ENCODE measurements at places on chromosomes 6 and 20.

- DNase-seq: peak; percentile 79
Observed at GRCh38 chr6:118776607-118777549, 117.1 kb upstream of the ASF1A start.

GRCh38 chr6:14642842-14643241, 525.3 kb downstream of the CD83 start:
- no peak for DNase-seq

- peak; percentile 29 for DNase-seq
Observed at GRCh38 chr20:37417617-37418467, 71.9 kb downstream of the SRC start.

GRCh38 chr6:92623431-92623830, 795.9 kb downstream of the EPHA7 start:
- no peak for DNase-seq

- DNase-seq: peak; percentile 95
Observed at GRCh38 chr6:140857739-140858380, 1274.9 kb upstream of the GJE1 start.

GRCh38 chr6:154689493-154690255, 43.5 kb upstream of the SCAF8 start:
- DNase-seq: no peak

GRCh38 chr6:96110878-96111277, 95.1 kb downstream of the FUT9 start:
- DNase-seq: no peak

- DNase-seq: peak; percentile 69
Observed at GRCh38 chr20:36929290-36929689, 22.2 kb downstream of the SAMHD1 start.

- DNase-seq: no peak
Observed at GRCh38 chr6:70668499-70668812, 773 bp downstream of the SMAP1 start.

DNA sequence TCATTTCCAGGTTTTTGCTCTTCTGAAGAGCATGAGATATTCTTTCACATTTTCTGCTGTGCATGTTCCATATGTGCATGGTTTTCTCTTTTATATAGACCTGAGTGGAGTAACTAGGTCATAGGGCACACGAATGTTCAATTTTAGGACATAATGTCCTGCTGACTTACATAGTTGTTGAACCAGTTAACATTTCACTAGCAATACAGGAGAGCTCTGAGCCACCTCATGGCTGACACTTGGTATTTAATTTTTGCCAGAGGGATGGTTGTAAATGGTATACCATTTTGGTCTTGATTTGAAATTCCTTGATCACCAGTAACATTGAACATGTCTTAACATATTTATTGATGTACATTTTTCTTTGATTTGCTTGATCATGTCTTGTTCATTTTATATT, 38.3 kb downstream of the IGF2R start:
- no peak for DNase-seq

DNA sequence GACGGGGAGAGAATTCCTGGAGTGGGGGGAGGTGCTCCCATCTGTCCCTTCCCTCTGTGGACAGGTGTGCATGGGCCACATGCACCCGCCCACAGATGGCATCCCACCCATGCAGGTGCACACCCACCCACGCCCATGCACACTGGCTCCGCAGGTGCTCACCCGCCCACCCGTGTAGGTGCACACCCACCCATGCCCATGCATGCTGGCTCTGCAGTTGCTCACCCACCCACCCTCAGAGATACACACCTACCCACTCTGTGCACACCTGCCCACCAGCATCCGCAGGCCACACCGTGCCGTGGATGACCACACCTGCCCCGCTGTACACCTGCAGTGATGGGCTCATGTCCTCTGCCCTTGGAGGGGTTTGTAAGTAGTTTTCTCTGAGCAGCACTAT, 132.0 kb downstream of the PHACTR3 start:
- no peak for DNase-seq

DNA sequence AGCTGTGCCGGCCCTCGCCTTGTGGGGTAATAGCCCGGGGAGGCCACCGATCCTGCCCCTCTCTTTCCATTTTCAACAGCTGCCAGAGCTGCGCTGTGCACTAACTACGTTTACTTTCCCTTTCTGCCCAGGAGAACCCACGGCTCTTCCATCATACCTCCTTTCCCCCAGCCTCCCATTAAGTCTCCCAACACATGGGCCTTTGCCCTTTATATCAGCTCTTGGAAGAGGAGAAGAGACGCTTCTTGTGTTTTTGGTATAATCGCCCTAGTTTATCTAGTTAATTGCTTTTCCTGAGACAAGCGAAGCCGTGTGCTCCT, 637 bp downstream of the UBR2 start:
- no peak for DNase-seq

DNA sequence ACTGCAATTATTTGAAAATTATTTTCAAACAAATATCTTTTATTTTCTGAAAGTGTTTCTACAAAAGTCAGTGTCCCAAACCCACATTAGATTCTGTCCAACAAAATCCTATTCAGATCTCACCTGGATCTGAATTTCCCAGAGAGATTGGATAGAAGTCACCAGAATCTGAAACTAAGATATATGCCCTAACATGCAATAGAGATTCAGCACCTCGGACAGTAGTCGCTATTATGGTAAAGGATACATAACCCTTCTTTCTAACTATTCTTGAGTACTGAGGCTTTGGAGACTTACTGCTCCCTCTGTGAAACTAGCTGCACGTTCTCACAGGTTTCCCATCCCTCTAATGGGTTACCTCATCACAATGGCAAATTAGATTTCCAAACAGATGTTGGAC, 151.4 kb downstream of the ID4 start:
- DNase-seq: peak; percentile 9

- peak; percentile 30 for DNase-seq
Observed at GRCh38 chr6:99282479-99283062, 66.9 kb downstream of the FAXC start.

DNA sequence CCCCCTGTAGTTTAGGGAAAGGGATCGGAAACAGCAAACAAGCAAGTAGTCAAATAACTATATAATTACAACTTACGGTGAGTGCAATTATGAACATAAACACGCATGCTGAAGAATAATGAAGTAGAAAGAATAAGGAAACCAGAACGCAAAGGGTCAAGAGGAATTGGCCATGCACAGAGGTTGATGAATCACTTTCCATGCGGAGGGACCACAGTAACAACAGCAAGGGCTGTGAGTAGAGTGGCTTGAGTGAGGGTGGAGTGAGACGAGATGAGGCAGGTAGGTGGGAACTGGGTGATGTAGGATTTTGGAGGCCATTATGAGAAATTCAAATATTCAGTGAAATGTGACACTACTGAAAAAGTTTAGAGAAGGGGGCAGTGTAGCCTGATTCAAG, 112.2 kb upstream of the LAMP5 start:
- no peak for DNase-seq
